ENCODE measurements at places on chromosomes 13 and 19.
A peak's percentile ranks its signal among the peaks of the same experiment; 100 is the strongest.

DNA sequence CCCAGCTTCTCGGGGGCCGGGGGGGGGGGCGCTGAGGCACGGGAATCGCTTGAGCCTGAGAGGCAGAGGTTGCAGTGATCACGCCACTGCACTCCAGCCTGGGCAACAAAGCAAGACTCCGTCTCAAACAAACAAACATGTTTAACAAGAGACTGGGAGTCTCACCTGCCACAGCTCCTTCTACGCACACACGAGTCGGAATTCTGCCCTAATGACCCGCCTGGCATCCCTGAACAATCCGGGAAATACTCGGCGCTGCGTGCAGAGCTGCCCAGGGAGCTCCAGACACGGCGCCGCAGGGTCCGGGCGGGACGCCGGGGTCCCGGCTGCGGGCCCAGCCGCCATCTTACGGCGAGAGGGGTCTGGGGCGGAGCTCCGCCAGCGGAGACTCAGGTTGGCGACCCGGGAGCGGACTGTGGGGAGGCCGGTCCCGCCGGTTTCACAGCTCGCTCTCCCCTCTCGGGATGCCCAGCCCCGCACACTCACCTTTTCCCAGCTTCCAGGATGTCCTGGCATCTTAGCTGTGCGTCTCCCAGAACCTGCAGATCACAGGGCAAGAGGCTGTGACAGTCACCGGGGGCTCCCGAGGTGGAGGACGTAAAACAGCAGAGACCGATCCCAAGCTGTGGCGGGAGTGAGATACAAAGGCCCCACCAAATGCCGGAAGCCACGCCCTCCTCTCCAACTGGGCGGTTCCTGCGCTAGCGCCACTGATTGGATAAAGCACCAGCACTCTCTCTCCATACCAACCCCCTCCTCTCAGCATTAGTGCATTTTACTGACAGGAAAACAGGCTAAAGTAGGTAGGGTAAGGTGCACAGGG lies 23.6 kb upstream of the ZNF724 start:
- peak; percentile 87 for DNase-seq

- no peak for DNase-seq
Measured at GRCh38 chr13:30730526-30730925, 4.8 kb upstream of the ALOX5AP start.

DNA sequence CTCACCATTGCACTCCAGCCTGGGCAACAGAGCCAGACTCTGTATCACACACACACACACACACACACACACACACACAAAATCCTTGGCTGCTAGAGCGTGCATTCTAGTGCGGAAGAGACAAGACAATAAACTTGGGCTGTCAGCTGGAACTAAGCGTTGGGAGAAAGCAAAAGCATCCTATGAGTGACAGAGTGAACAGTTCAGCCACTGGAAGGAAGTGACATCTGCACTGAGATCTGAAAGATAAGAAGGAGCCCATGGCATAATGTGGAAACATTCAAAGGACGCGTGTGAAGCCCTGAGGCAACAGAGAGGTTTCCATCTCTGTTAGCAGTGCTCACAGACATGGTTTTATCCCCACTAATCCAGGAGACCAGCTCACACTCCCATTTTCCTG lies 3.5 kb upstream of the SLC1A5 start:
- DNase-seq, result no peak

- no peak for DNase-seq
Measured at GRCh38 chr19:35347171-35347929, at the start of gene FFAR1. TSS of gene FFAR1 (plus strand) at chr19:35347902. CDS start at chr19:35351552, 3,650 bp downstream.

- DNase-seq, result no peak
Measured at GRCh38 chr13:26968431-26969341, 202.9 kb downstream of the USP12 start.

- DNase-seq, result peak; percentile 44
Measured at GRCh38 chr13:36919171-36919832, 736 bp downstream of the SMAD9 start.

DNA sequence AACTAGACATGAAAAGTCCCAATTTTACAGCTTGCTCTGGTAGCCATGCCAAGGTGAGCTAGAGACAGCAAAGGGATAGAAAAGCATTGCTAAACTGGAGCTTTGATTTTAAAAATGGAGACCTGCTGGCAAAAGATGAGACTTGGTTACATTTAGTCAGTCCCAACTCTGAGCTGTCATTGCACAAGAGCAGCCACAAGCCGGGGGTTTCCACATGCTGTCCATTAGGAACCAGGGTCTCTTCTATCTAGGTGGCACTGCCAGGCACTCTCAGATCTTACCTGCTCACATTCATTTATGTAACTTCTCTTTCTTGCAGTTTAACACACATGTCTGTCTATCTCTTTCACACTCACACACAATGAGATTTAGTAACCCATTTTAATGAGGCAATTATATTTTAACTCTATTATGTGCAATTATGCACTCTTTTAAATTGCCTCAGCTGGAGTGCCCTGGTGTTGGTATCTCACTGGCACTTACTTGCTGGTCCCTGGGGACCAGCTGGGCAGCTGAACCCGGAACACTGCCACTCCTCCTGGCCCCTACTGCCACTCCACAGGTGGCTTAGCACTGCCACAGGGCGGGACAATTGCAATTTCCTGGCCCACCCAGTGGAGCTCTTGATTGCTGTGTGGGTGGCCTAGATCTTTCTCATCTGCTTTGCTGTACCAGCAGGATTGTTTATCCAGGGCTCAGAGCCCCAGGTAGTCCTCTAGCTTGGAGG lies 112.5 kb downstream of the COG6 start:
- DNase-seq, result no peak

- no peak for DNase-seq
Measured at GRCh38 chr13:113299951-113300350, 2.9 kb downstream of the LAMP1 start.

GRCh38 chr19:4343370-4344307 lies at the start of gene MPND:
TSS of gene MPND (plus strand) at chr19:4343562. CDS start at chr19:4343594, 32 bp downstream.
- peak; percentile 82 for DNase-seq

- DNase-seq, result no peak
Measured at GRCh38 chr13:26628706-26629105, 71.2 kb downstream of the WASF3 start.

DNA sequence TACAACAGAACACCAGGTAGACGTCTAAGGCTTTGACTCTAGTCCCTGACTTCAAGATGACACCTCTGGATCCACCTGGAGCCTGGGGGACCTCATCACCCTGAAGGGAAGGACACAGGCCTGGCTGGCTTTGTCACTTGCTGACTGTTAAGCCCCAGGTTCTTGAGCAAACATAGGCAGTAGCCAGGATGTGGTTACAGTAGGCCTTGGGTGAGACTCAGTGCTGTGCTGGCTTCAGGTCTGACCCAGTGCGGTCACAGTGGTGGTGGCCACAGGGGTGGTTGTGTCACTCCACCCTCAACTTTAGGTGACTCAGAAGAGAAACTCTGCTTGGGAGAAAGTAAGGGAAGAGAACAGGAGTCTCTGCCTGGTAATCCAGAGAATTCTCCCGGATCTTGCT lies 497.8 kb downstream of the UQCRFS1 start:
- DNase-seq, result no peak

DNA sequence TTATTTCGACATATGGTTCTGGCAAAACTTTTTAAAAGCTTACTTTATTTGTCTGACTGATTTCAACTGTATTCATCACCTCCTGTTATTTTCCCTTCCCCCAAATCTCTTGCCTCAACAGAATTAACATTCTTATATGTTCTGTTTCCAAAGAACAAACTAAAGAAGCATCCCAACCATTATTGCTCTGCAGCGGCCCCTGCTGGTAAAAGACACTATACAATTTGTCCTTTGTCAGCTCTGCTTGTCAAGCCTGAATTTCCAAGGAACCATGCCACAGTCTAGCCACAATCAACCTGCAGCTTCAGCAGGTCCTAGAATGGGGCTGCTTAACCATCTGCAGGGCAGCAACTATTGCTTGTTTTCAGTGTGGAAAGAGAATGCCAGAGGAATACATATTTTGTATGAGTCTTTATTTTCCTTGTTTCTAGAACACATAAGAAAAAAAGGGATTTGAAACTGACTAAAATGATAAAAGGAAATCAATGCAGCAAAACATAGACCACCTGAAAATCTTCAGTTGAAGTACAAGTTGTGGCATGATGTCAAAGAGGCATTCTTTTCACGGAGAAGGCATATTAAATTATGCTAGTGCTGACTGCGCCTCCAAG lies 845.3 kb downstream of the DIAPH3 start:
- peak; percentile 65 for DNase-seq

DNA sequence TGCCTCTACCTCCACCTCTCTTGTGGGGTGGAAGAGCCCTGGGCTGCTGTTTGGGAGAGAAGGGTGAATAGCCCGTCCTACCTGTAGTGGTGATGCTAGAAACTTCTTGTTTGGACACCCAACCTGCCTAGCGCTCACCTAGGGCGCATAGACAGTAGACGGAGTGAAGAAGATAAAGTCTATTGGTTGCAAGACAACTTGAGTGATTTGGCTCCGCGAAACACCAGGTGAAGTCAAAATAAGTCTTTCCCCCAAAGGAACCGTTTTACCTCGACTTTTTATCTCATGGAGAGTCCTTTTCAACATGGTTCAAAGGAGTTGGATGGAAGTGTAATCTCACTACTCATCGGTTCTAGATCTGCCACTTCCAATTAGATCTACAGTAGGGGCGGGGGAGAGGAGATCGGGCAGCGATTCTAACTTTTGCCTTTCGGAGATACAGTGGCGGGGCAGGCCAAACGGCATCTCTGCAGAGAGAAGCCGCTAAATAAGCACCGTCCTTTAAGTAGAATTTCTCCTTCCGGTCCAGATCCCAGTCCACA lies 694 bp upstream of the ZIC5 start:
- DNase-seq, result no peak

GRCh38 chr19:18282788-18283141 lies 1.3 kb upstream of the JUND start:
- no peak for DNase-seq

DNA sequence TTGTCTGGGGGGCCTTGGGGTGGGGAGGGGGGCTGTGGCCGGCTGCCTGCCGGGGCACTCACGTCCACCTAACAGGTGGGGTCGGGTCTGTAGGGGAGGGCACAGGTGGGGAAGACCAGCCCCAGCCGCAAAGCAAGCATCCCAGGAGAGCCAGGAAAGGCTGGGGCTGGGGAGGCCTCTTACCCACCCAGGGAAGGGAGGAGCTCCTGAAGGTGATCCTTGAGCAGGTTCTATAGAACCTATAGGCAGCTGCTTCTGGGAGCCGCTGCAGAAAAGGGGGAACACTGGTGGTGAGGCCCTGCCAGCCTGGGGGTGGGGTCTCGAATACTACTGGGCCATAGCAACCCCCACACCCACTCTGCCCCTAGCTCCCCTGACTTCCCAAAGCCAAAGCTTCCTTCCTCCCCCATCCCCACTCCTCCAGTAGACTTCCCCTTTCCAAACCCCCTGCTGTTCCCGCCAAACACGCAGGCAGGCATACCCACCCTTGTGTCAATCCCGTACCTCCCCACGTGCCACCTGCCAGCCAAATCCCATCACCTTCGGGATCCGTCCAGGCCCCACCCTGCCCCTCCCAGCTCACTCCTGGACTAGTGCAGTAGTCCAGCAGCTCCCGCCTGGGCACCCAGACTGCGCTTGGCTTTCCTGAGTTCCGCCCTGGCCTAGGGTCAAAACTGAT lies 5.6 kb downstream of the KLF16 start:
- no peak for DNase-seq

DNA sequence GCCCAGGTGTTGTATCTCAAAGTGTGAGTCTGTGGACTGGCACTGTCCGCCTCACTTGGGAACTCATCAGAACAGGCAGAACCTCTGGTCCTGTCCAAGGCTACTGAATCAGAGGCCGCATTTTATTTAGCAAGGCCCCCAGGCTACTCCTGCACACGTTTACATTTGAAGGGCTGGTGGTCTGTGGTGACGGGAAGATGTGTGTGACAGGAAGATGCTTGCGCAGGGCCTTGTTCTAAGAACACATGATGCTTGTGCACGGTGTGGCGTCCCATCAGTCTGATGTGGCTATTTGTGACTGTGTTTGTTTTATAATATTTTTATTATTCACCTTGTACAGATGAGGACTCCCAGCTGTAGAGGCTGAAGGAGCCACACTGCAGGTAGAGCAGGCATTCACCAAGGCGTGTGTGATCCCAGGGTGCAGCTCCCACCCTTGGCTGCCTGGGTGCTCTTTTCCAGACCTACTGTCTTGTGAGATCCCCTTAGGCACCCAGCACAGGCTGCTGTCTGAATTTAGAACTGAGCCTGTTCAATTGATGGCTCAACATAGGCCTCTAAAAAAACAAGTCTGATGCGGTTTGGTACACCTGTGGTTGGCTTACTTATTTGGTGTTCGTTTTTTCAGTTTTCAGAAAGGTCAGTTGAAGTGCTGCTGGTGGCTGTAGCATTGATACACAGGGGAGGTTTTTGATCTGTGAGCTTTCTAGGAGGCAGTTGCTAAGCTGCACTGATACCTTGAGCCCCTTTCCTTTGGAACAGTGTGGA lies 3.1 kb downstream of the SLC25A15 start:
- no peak for DNase-seq

DNA sequence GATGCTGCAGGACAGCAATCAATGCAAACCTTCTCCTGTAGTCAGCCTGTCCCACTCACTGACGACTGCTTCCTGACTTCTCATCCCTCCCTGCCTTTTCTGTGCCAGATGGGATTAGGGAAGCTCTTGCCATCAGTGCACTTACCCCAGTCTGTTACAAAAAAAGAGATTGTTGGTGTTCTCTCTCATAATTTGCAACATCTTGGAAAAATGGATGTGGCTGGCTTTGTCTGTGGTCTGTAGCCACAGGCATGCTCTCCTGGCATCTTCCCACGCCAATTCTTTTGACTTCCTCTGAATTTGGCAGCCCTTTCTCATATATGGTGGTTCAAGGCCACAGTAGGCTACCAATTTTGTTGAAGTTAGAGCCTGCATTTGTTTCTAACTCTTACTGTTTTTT lies 11.6 kb upstream of the HTR2A start:
- no peak for DNase-seq

- DNase-seq, result no peak
Measured at GRCh38 chr13:28056970-28057712, 43.2 kb downstream of the FLT3 start.

GRCh38 chr19:50250450-50251136 lies 47.2 kb downstream of the MYH14 start:
- no peak for DNase-seq

DNA sequence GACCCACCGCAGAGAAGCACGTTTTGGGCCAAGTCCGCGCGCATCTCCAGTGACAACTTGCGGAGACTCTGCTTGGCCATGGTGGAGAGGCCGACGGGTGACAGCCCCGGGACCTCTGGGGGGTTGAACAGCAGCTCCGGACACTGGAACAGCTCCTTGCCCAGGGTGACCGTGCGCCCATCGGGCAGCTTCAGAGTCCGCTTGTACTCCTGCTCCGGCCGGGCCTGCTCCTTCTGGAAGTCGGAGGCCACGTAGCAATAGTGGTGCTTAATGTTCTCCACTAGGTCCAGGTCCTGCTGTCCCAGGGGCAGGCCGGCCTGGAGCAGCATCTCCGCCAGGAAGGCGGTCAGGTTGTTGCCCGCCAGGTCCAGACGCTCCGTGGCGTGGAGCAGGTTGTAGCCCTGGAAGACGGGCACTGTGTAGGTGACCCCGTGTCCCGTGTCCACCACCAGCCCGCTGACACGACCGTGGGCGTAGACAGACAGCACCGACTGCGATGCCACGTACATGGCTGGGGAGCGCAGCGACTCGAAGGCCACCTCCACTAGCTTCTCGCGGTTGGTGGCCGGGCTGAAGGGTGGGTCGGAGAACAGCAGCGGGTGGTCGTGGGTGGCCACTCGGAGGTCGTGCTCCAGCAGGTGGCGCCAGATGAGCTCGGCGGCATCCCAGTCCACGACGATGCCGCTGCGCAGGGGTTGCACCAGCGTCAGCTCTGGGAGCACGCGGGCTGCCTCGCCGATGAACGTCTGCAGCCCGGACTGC lies 743 bp downstream of the ACTL9 start:
- DNase-seq, result no peak

Data from right renal pelvis (tissue), 4 donors.